OCI-LY7 (cell line): ENCODE measurements at places on chromosomes 13 and 19. TPM values are rescaled to one million over a fixed set of nuclear protein-coding genes. Genes with fewer than 3 reads are reported as not detected.

RDH8 gene
- total RNA-seq, result not detected in 2 replicates

DNA sequence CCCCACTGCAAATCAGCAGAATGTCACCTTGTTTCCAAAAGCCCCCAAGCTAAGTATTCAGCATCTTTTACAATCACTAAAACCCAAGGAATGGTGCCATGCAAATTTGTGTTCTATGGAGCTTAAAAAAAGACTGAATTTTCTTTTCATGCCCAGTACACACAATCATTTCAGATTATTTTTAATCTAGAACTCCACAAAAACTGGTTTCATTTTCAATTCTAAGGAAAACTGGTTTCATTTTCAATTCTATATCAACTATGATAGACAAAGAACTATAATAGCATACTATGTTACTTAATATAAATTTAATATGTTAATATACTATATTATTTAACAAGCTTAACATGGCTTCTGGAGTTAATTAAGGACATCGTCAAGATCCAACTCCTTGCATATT is 88.4 kb upstream of the DOCK9 start:
- no peak for DNase-seq

DNA sequence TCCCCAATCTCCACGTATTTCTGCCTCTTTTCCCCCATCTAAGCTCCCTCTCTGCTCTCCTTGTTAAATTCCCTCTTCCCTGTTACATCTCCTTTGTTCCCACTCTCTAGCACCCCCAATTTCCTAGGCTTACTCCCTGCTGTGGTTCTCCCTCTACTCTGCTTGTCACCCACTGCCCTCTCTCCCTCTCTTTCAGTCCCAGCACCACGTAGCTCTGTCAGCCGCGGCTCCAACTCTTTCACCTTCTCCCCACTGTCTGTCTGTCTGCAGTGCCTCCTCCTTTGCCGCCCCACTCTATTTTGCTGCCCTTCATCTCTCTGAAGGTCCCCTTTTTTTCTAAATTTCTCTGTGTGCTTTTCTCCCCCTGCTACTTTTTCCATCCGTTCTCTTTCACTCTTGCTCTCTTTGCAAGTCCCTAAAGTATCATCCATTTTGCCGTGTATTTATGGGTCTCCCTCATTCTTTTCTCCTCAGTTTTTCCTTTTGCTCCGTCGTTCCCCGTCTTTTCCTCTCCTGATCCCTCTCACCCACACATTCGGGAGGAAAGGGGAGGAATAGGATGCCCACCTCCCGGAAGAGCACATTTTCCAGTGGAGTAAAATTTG is 937 bp downstream of the ZNF841 start:
- no peak for DNase-seq

CDC42EP5 gene
- total RNA-seq, result not detected in 2 replicates

GRCh38 chr13:98512774-98513665 is 63.9 kb downstream of the STK24 start:
- no peak for DNase-seq

DNA sequence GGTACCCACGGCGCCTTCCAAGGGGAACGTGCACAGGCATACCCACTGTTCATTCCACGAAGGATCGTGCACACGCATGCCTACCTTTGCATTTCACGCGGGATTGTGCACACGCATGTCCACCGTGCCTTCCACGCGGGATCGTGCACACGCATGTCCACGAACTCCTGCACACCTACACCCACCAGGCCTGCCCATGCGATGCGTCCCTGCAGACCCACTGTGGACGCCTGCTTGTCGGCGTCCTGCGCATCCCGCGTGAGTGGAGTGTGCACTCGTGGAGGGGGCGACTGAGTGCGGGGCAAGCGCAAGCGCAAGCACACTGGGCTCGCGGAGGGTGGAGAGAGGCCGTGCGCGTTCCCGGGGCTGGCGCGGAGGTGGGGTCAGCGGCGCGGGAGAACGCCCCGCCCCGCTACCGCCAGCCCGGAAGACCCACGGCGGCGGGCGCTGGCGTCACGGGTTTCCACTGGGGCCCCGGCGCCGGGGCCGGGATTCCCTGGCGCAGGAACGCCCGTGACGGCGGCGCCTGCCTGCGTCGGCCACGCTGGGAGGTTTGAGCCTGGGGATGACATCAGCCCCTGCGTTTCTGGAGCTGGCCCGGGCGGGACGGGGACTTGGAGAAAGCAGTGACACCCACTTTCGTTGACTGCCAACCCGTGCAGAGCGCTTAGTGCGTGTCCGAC is 18.7 kb downstream of the GADD45B start:
- peak; percentile 51 for DNase-seq

GRCh38 chr13:60288569-60288968 is 108.5 kb upstream of the TDRD3 start:
- no peak for DNase-seq

DNA sequence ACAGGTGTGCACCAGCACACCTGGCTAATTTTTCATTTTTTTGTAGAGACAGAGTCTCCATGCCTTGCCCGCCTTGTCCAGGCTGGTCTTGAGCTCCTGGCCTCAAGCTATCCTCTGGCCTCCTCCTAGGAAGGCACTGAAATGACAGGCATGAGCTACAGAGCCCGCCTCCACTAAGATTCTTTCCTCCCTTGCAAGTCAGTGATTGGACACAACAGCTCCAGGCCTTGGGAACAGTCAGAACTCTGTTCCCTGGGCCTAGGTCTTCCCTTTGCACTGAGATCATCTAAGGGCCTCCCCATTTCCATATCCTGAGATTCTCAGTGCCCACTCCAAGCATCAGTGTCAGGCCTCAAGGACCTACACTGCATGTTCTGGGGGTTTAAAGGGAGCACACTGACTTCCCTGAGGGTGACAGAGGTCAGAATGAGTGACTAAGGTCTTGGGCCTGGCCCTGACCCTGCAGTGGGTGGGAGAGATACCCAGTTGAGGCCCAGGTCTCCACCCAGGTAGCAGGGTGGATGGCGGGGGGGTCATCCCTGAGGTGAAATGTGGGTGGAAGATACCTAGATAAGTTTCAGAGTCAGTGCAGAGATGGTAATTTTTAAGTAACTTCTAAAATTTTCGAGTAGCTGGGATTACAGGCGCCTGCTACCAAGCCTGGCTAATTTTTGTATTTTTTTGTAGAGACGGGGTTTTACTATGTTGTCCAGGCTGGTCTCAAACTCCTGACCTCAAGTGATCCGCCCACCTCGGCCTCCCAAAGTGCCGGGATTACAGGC is 17.3 kb upstream of the ERCC1 start:
- DNase-seq, result no peak

DNA sequence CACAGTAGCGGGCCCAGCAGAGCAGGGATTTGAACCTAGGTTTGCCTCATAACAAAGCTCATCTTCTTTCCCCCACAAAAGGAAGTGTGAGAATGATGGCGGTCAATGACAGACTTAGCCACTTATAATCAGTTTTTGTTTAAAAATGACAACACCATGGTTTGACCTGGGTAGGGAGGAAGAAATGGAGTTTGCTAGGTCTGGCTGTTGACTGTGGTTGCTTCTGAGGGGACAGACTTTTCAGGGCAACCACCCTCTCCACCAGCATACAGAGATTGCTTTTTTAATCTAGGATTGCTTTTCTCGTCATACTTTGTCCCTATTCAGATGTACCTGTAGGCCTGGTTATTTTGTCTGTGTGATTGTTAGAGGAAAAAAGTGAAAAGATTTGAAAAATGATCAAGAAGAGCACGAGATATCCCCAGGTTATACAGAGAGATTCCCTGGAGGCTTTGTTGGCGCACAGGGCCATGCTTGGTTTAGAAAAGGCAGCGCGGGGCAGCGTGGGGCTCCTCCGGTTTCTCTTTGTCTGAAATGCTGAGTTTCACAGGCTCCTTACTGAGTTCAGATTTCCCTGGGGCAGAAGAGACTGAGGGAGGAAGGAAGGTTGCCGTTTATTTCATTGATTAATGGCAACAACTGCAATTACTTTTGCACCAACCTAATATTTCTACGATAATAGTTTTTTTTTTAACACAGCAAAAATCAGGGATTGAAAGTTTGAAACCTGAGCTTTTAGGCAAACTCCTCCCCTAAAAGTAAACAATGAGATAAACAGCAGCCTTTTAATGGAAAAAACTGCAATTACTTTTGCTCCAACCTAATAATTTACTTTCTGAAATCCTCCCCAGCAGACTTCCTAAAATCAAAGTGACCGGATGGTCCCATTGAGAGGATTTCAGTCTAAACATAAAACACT is 97.0 kb upstream of the RNF113B start:
- DNase-seq, result no peak

GRCh38 chr19:15636026-15636425 is 4.7 kb upstream of the CYP4F3 start:
- no peak for DNase-seq

KIR2DL3 gene
- not detected in 2 replicates for total RNA-seq

DNA sequence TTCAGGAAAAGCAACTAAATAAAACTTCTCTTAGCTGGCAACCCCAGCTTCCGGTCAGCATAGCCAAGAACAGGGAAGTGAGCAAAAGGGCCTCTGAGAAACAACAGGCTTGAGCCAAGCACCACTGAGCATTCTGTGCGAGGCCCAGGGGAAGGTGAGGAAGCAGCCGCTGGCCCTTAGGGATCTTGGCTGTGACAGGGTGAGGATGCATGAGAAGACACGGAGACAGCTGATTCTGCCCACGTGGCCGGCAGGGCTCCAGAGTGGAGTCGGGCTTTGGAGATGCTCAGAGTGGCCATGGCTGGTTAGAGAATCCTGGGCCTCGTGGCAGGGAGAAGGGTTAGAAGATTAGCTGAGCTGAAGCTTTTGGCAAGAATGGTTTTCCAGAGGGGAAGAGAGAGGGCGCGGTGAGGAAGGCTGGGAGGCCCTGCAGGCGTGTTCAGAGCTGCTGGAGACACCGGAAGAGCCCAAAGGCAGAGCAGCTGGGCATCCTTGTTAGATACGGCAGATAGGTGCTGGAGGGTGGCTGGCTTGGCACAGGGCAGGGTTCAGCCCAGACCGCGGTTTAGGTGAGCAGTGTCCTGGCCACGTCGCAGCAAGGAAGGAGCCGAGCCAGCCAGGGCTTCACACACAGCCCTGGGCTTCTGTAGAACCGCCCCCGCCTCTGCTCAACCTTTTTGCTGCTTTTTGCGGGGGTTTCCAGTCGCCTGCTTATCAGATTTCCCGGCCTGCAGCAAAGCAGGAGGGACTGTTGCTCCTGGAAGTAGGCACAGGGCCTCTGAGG is 17.3 kb downstream of the UPF1 start:
- DNase-seq, result no peak

DNA sequence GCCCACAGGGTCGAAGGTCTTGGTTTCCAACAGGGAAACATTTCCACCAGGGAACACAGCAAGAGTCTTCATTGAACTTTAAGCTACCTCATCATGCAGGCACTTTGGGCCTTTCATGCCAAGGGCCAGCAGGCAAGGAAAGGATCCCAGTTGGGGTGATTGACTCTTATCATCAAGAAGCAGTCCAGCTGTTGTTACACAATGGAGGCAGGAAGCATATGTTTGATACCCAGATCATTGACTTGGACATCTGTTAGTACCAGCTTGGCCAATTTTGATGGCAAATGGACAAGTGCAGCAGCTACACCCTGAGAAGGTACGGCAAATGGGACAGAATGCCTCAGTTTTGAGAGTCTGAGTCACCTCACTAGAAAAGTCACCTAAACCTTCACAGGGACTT is 10.9 kb upstream of the RCBTB1 start:
- DNase-seq, result no peak

- DNase-seq, result no peak
Measured at GRCh38 chr13:95779522-95779921, 102.6 kb downstream of the DNAJC3 start.

DNA sequence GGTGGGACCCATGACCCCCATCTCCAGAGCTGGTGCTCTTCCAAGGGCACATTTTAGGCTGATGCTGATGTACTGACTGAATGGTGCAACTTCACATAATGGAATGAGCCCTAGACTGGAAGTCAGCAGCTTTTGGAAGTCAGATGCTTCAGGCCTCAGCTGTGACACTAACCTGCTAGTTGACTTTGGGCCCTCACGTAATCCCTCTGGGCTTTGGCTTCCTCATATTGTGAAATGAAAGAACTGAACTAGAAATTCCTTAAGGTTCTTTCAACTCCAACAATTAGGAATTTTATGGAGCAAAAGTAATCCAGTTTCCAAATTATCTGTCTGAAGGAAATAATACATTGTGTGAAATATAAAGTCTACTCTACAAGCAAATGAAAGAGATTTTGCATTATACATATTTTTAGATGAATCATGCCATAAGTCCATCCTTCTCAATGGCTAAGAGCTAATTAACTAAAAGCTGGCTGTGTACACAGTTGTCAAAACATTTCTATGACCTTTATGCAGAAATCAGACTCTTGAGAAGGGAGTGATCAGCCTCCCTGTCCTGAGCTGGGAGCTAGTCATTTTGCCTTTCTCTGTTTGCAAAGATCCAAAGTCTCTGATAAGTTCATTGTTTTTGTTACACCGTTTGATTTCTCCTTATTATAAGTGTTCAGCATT is 204.2 kb downstream of the DCLK1 start:
- DNase-seq, result no peak

GRCh38 chr19:42442833-42443232 is at the start of gene CXCL17:
CXCL17 (minus strand) TSS chr19:42442946; CDS start chr19:42442832, 114 bp downstream.
- DNase-seq, result no peak

DNA sequence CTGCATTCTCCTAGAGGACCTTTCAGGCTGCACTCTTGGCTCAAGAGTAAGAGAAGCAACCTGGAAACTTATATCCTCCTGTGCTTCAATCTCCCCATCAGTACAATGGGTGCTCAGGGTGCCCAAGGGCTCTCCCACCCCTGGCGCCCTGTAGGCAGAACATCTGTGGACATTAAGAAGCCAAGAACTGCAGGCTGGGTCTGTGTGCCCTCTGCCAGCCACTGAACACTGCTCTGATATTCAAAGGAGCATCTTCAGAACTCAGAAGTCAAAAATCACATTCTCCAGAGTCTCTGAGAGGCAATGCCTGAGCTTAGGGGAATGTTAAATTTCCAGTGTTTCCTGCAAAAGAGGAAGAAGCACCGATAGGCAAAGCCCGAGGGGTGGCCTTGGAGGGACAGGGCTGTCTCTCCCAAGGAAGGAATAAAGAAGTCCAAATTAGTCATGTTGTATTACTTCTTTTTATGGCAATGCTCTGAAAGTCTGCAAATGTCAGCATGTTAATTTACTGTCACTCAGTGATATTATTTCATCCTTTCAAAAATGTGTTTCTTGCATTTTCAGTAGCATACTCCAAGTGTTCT is 88.1 kb downstream of the TSHZ3 start:
- no peak for DNase-seq

DNA sequence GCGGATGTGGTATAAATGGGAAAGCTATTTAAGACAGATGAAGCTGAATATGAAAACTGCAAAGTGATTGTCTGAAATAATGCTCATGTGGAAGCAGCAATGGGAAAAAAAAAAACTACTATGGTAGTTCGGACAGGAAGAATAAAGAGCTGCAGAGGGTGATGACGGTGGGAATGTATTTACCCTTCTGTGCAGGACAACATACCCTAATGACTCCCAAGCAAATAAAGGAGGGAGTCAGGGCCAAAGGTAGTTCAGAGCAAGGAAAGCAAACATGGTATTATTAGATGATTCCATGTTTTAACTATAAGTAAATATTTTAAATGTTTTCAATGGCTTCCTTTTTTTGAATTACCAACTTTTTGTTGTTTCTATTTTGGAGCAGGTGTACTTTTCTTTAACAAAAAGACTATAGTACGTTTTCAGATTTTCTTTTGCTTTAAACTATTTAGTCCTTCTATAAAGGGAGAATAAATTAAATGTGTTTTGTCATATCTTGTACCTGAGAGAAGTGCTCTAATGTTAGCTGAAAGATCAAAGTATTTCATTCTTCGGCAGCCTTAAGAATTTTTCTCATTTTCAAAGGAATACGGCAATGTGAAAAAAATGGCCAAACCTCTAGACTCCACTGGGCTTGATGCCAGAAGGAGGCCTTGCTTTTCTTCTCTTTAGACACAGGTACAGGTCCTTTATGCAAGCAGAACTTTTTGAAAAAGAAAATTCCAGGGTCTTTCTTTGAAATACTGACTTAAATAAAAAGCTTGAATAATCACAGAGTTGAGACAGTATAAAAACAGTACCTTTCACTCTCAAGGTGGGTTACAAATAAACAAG is 67.8 kb upstream of the ZDHHC20 start:
- DNase-seq, result no peak
